ENCODE measurements at places on chromosomes 11 and 22.

- DNase-seq, result no peak
Observed at GRCh38 chr11:12727563-12728211, 53.5 kb downstream of the TEAD1 start.

DNA sequence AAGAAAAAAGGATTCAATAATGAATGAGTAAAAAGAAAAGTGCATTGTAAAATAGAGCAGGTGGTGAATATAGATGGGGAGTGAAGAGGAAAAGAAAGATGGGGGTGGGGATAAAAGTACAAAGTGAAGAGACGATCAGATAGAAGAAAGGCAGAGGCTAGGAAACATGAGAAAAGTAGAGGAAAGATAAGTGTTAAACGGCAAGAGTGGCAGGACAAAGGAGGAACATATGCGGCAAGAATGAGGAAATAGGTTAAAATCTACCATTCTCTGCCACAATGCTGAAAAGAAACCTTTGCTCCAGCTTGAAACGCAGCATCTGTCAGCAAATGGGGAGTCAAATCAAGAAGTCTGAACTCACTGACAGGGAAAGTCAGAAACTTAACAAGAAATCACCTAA, 6.8 kb downstream of the FUT4 start:
- DNase-seq, result no peak

- DNase-seq, result no peak
Observed at GRCh38 chr11:34432822-34433221, 5.9 kb upstream of the CAT start.

DNA sequence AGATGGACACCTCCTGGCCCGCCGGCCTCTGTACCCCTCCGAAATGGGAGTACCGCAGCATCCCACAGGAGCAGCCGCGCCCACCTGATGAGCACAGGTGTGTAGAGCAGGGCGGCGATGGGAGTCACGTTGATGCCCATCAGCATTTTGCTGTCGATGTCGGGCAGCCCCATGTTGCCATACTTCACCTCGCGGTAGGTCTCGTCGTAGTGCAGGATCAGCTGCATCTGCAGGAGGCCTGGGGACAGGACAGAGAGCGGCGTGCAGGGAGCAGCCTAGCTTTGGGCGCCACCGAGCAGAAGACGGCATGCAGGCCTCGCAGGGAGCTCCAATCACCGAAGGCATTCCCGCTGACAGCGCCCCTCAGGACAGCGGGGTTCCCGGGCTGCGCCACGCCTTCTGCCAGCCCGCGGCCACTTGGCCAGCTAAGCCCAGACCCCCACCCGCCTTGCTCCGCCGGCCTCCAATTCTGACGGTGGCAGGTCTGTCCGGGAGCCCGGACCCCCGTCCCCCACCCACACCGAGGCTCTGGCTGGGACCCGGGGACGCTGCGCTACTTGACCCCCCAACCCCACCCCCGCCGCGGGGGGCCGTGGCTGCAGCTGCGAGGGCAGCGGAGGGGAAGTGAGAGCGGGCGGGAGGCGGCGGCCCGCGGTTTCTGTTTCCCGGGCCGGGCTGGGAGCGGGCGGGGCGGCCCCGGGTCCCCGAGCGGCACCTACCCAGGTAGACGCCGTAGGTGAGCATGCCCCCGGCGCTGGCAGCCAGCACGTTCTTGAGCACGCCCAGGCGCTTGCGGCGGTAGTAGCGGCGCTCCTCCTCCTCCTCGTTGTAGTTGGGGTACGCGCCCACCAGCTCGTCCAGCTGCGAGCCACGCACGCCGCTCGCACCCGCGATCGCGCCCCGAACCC, 705 bp downstream of the UNC93B1 start:
- DNase-seq, result no peak

DNA sequence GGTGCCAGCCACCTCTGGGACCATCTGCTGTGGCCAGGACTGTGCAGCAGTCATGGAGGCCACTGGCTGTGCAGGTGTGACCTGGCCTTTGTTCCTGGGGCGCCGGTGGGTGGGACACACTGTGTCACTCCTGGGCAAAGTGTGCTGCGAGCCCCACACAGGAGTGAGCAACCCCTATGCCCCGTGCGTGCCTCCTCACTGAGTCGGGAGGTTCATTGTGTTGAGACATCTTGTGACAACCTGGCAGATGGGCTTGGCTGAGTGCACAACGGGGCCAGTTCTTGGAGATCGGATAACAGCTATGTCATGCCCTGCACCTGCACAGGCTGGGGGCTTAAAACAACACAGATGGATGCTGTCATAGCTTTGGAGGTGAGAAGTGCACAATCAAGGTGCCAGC, 13.5 kb downstream of the ANO1 start:
- no peak for DNase-seq

- DNase-seq, result no peak
Observed at GRCh38 chr22:39617970-39618757, 47.6 kb downstream of the CACNA1I start.

DNA sequence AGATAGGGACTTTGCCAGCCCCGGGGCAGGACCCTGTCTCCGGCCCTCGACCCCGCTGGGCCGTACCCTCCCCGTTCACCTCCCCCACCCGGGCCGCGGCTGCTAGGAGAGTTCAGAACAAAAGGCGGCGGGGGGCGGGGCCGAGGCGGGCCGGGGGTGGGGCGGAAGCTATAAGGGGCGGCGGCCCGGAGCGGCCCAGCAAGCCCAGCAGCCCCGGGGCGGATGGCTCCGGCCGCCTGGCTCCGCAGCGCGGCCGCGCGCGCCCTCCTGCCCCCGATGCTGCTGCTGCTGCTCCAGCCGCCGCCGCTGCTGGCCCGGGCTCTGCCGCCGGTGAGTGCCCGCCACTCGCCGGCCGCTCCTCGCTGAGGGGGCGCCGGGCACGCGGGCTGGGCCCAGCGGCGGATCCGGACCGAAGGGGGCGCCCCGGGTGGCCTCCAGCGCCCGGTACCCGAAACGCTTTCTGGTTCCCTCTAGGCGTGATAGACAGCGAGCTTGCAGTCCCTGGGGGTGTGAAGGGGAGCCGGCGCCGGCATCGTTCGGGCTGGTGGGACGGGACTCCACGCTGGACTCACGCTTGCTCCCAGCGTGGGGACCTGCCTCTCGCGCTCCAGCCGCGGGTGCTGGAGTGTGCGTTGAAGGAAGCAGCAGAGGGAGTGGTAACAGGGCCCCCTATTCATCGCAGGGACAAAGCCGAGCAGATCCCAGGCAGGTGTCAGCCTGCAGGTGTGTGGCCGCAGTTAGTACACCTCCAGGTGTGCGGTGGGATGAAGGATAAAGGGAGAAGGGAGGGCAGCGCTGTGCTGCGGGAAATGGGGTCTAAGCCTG, at the start of gene MMP11:
TSS of gene MMP11 (plus strand) at position 201 of the 825 bp plus-strand sequence. CDS start at position 223, 22 bp downstream.
- no peak for DNase-seq

DNA sequence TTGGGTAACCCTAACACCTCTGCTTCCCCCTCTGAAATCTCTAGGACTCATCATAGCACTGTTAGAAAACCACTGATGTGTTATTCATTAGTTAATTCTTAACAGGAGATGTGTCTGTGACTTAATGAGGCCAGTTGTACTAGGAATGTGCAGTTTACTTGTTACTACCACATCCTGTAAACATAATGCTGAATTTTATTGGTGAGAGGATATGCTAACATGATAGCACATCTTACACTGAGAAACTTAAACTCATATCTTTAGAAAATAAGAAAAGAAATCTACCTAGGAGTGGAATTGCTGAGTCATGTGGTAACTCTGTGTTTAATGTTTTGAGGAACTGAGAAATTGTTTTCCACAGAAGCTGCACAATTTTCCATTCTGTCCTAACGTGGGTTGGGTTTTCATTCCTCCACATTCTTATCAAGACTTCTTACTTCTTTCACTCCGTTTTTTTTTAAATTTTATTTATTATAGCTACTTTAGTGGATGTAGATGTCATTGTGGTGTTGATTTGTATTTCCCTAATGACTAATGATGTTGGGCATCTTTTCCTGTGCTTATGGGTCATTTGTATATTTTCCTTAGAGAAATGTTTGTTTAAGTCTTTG, 33.7 kb downstream of the RNF121 start:
- DNase-seq, result no peak

DNA sequence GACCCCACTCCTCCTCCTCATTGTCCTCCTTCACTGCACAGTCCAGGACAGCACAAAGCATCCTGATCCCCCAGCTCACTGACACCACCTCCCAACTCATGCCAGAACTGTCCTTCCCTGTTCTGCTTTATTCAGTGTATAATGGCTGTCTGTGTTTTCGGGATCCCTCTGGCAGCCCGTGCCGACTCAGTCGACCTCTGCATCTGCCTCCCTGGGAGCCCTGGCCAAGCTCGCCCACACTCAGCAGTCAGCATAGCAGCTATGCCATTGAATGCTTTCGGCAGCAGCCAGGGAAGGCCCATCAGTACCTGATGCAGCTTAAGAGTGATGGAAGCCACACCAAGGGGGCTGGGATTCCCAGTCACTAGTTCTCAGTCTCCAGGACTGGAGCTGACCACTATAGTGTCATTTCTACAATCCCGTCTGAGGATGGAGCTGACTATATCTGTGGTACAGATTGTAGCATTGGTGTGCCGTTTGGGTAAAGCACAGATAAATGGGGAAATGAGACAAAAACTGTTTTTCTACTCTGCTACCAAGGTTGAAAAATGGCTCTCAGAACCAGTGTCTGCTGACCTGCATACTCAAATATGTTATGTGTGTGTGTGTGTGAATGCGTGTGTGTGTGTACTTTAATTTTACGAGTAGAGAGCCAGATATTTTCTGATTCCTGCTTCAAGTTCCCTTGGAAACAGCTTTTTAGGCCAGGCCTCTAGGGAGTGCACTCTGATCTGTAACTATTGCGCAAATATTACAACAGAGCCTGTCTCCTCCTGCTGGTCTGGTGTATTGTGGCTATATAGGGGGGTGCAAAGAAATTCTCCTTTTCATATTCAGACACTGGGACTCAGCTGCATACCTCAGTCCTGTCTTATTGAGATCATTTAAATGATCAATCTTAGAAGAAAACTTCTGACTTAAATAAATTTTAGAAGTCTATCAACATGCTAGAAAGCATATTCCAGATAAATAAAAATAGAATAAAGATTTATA, 78.8 kb upstream of the TOP3B start:
- DNase-seq, result no peak

DNA sequence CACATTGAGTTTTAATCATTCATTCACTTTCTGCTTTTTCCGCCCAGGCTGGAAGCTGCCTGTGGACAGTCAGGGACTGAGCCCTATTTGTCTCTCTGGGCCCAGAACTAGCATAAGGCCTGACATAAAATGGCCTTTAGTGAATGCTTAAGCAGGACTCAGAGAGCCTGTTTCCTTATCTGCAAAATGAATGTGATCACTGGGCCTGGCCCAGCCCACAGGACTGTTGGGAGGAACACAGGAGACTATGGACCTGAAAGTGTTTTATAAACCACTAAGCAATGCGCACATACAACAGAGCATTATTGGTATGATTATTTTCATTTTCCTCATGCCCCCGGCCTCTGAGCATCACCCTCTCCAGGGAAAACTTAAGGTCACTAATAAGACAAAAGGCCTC, 3.9 kb upstream of the MYH9 start:
- no peak for DNase-seq

GRCh38 chr22:42895087-42895486, 38.0 kb upstream of the ARFGAP3 start:
- no peak for DNase-seq

- DNase-seq, result no peak
Observed at GRCh38 chr11:64252003-64252872, 908 bp downstream of the PLCB3 start.

DNA sequence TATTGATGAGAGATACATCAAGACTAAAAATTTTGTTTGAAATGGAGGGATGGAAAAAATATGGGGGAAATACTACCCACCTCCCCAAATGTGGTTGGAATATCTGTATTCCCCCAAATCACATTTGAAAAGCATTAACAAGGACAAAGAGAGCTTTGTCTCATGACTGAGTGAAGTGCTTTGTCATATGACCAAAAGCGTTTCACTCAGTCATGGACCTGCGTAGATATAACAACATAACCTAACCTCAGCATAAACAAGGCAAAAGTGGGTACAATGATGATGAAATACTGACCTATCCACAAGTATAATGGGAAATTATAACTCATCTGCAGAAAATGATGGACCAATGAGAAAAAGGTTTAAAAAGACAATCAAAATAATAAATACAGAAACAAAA, 418.3 kb downstream of the TBC1D22A start:
- DNase-seq, result no peak
